Stimulated activated CD4-positive, alpha-beta T cell treated with anti-CD3 and anti-CD28 coated beads, Interleukin-1b, Interleukin-23, amount 100 ng/mL, for 1 hour (primary cell): ENCODE measurements at places on chromosomes 4 and X.

- no peak for DNase-seq
Observed at GRCh38 chrX:78213331-78213730, 73.9 kb upstream of the TAF9B start.

- DNase-seq = no peak
Observed at GRCh38 chr4:25356068-25356467, 21.0 kb upstream of the ANAPC4 start.

- DNase-seq = no peak
Observed at GRCh38 chrX:148466292-148466691, 34.1 kb upstream of the AFF2 start.

- DNase-seq = no peak
Observed at GRCh38 chr4:92969650-92970379, 666.0 kb downstream of the GRID2 start.

GRCh38 chr4:104491481-104492182, 3.1 kb downstream of the CXXC4 start:
- DNase-seq = no peak

- DNase-seq = no peak
Observed at GRCh38 chr4:82223715-82224114, 150.1 kb downstream of the HNRNPD start.
